ENCODE measurements at places on chromosomes 7 and 10.

- no peak for DNase-seq
These were observed 79.4 kb upstream of the FEZF1 start for GRCh38 chr7:122383934-122384333.

DNA sequence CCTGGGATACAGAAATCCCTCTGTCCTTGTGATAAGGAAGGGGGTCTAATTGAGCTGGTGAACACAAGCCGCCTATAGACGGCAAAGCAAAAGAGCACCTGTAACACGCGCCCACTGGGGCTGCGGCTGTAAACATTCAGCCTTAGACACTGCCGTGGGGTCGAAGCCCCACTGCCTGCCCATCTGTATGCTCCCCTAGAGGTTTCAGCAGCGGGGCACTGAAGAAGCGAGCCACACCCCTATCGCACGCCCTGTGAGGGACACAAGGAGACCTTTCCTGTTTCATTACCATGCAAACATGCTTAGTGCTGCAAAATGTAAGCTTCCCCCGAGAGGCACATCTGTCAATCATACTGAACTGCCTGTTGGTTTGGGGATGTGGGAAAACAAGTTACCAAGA, 82.1 kb downstream of the NRP1 start:
- DNase-seq, result no peak

- DNase-seq, result peak; percentile 11
These were observed 97.4 kb upstream of the PDCD4 start for GRCh38 chr10:110774069-110775019.

GRCh38 chr10:79128923-79129305, 60.1 kb downstream of the ZMIZ1 start:
- no peak for DNase-seq

GRCh38 chr7:41491883-41492471, 210.9 kb downstream of the INHBA start:
- DNase-seq, result no peak

DNA sequence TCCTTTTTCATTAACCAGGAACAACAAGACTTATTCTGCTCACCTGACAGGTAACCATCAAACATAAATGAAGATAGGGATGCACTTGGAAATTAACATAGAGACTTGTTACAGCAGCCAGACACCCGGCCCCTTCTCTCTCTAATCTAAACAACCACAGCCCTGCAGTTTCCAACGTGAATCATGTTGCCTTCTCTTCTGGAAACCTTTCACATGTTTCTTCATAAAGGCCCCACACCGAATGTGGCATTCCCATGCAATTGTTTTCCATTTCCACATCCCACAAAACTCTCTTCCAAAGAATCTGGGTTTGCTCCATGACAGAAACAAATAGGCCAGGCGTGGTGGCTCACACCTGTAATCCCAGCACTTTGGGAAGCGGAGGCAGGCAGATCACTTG, 15.0 kb upstream of the WDR86 start:
- DNase-seq, result no peak

DNA sequence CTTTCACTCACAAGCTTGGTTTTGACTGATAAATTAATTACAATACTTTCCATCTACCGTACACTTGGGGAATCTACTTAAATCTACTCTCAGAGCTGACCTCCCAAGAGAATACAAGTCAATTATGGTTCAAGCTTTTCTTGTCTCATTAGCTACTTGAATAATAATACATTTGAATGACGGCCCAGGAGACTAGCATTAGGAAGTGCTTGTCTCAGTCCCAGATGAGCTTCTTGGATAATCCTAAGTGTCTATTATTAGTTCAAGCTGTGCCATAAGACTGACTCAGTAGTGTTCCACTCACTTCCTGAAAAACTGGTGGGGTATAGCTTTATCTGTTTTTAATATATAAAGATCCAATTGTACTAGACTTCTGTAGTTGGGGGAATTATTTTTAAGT, 100.2 kb downstream of the GNAT3 start:
- no peak for DNase-seq

DNA sequence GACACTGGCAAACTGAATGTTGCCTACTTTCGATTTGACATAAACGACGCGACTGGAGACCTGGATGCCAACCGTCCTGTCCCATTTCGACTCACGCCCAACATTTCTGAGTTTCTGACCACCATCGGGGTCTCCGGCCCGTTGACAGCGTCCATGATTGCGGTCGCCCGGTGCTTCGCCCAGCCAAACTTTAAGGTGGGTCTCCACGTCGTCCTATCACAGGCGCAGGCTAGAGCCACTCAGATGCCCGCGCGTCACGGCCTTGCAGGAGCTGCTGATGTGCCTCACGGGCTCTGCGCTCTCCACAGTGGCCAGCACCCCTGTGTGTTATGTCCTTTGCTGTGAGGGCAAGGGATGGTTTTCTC, 132.6 kb downstream of the SMURF1 start:
- DNase-seq, result no peak

- no peak for DNase-seq
These were observed 8.3 kb downstream of the TMEM273 start for GRCh38 chr10:49179699-49180443.

DNA sequence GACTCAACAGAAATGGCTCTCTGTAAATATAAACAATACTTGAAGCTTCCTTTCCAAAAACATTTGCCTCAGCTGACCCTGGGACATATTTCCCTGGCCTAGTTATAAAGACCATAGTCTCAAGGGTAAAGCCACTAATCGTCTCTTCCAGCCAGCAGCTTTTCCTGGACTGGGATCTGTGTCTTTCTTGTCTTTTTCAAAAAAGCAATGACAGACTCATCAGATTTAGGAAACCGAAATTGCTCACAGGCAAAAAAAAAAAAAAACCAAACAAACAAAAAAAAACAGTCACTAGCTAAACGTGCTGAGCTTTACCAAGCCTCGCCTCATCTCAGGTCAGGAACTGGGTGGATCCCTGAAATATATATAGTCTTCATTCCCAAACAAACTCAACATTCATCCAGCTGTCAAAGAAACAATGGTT, 23.5 kb downstream of the STN1 start:
- DNase-seq, result no peak

- no peak for DNase-seq
These were observed 31.0 kb upstream of the PWWP2B start for GRCh38 chr10:132366006-132366405.

DNA sequence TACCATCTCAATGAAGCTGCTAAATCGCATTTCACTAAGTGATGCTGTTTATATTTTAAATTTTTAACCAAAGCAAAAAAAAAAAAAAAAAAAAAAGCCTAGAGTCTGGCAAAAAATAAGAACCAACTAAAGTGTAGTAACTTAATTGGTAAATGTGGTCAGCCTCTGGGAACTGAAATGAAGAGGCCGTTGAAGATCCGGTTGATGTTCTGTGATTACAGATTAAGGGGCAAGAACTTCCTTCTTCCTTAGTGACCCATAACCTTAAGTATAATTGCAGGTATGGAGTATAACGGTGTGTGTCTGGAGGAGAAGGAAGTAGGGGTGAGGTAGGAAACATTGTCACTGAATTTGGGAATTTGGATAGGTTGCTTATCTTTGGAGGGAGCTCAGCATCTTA, 7.7 kb upstream of the SRGN start:
- DNase-seq, result no peak

GRCh38 chr7:112495810-112496462, 15.1 kb downstream of the LSMEM1 start:
- DNase-seq, result peak; percentile 6

- no peak for DNase-seq
These were observed 481.5 kb upstream of the KLF6 start for GRCh38 chr10:4266416-4267085.

GRCh38 chr10:98107644-98108430, 26.6 kb upstream of the R3HCC1L start:
- no peak for DNase-seq

GRCh38 chr7:1667566-1668395, 2.3 kb upstream of the ELFN1 start:
- DNase-seq, result no peak

- no peak for DNase-seq
These were observed 131.6 kb upstream of the MGMT start for GRCh38 chr10:129335396-129335795.

GRCh38 chr7:144941127-144941526, 105.3 kb upstream of the TPK1 start:
- DNase-seq, result no peak

- no peak for DNase-seq
These were observed 32.7 kb downstream of the SEM1 start for GRCh38 chr7:96676919-96677318.

GRCh38 chr7:12139416-12139815, 71.7 kb upstream of the TMEM106B start:
- no peak for DNase-seq

DNA sequence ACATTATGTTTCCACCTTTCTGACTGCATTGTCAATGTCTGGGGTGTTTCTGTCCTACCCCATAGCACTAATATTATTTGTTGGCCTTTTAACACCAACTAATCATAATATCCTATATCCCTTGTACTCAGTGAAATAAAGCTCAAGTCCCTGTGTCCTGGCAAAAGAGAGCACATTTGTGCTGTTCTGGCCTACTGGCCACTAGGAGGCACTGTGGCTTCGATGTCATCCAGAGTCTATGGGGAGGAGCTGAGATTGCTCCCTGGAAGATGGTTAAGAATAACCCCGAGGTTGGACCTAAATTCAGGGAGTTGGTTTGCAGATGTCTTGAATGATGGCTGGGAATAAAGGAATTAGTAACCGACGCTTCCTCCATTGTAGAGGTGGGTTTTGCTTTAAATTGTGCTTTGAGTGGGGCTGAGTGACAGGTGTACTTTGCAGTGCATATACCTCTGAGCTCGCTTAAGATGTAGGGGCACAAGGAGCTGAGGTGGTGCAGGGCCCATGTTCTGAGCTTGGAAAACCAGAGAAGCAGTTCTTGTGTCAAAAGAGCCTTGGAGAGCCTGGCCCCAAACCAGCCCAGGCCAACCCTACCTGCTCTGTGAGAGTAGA, 191.2 kb upstream of the PRSS1 start:
- peak; percentile 32 for DNase-seq

DNA sequence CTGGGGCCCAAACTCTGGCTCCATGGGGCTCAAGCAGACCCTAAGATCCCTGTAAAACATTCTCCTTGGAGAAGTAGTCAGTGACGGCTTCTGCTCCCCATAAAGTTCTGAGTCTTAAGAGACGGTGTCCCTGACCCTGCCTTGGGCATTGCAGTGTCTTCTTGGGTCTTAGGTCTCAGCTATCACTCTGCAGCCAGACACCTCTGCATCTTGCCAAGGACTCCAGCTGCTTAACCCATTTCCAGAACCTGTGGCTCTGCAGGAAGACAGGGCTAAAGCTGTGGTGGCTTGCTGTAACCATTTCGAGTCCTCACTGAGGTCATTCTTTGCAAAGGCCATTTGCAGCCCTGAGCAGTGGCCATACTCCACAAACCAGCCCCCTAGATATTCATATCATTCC, 337.1 kb upstream of the ZMIZ1 start:
- DNase-seq, result no peak

DNA sequence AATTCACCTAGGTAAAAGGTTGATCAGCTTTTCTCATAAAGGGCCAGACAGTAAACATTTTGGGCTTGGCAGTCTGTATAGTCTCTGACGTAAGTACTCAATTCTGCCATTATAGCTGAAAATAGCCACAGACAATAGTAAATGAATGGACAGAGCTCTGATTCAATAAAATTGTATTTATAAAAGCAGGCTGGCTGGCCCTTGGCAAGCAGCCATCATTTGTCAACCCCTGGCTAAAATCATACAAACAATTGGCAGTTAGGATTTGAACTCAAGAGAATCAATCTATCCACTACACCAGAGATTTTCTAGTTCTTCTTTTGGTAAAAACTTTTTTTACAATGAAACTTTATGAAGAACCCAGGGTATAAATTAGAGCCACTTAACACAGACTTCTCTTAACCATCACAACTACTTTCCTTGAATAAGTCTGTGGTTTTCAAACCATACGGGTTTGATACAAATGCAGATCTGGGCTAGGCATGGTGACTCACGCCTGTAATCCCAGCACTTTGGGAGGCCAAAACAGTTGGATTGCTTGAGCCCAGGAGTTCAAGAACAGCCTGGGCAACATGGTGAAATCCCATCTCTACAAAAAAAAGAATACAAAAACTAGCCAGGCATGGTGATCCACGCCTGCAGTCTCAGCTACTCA, 124.5 kb downstream of the SLC16A9 start:
- no peak for DNase-seq

- no peak for DNase-seq
These were observed 131.1 kb upstream of the ABCB5 start for GRCh38 chr7:20484356-20484755.

GRCh38 chr7:1124164-1124563, 35.8 kb downstream of the ZFAND2A start:
- DNase-seq, result no peak

GRCh38 chr10:28263136-28263857, 39.6 kb downstream of the MPP7 start:
- DNase-seq, result no peak
